SK-N-SH (cell line): ENCODE measurements at places on chromosomes 13 and 19. TPM values are rescaled to one million over a fixed set of nuclear protein-coding genes. Genes with fewer than 3 reads are reported as not detected.

TNPO2 gene
- 82.4 and 112 TPM in 2 replicates for polyA plus RNA-seq

BRME1 gene
- 1.5 and 1.8 TPM in 2 replicates for polyA plus RNA-seq

NXNL1 gene
- polyA plus RNA-seq = not detected in 2 replicates

PINLYP gene
- polyA plus RNA-seq = 5.5 and 6.5 TPM in 2 replicates

GARIN5A gene
- polyA plus RNA-seq = 1.1 and 1.3 TPM in 2 replicates

GRIN2D gene
- polyA plus RNA-seq = 0.54 and 0.92 TPM in 2 replicates

GET3 gene
- polyA plus RNA-seq = 250 and 264 TPM in 2 replicates

SERP2 gene
- polyA plus RNA-seq = 4.9 and 6.2 TPM in 2 replicates

GIPC3 gene
- polyA plus RNA-seq = 0.20 and 0.26 TPM in 2 replicates

HCN2 gene
- 3.4 and 5.6 TPM in 2 replicates for polyA plus RNA-seq

RYR1 gene
- polyA plus RNA-seq = under 0.01 TPM in 2 replicates

TNNT1 gene
- 27.1 and 39.5 TPM in 2 replicates for polyA plus RNA-seq

VSTM1 gene
- 0.10 and 0.24 TPM in 2 replicates for polyA plus RNA-seq

ATP8A2 gene
- 0.02 and 0.03 TPM in 2 replicates for polyA plus RNA-seq

NAA16 gene
- 4.4 and 7.4 TPM in 2 replicates for polyA plus RNA-seq

SPACA4 gene
- polyA plus RNA-seq = not detected in 2 replicates
